ENCODE measurements at places on chromosomes 1 and 21.

DNA sequence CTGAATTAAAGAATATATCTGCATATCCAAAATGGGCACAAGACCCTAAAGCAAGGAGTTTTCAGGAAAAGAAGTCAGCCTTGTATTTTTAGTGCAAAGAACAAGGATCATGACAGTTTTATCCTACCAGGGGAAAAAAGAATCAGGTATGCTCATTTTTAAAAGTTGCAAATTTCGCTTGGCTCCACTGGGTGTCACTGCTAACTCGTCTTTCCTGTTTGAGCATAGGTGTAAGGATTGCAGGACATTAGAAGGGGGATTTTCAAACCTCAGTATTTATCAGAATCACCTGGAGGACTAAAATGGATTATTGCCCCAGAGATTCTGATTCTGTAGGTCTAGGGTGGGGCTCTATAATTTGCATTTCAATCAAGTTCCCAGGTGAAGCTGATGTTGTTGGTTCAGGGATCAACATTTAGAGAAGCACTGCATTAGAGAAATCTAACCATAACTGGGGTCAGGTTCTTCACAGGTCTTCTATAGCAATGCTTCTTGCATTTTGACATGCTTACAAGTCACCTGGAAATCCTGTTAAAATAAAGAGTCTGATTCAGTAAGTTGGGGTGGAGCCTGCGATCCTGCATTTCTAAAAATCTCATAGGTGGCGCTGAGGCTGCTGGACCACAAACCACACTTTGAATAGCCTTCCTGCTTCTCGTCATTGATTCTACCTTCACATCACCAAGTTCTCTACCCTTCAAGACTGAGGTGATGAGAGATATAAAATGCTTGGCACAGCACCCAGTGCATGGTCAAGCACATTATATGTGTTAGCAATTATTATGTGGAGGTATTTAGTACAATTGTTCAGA lies 39.6 kb downstream of the NUF2 start:
- no peak for DNase-seq

DNA sequence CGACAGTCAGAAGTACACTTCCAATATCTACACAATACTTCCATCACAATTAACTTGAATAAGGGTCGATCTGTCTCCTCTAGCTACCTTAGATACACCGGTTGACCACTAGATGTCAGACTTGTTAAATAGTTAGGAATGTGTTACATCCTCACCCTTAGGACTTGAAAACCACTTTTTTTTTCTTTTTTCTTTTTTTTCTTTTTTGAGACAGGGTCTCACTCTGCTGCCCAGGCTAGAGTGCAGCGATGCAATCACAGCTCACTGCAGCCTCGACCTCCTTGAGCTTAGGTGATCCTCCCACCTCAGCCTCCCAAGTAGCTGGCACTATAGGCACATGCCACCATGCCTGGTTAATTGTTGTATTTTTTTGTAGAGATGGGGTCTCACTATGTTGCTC lies 120.4 kb upstream of the GREM2 start:
- DNase-seq, result no peak

- DNase-seq, result no peak
Measured at GRCh38 chr1:210340311-210340710, 11.6 kb downstream of the HHAT start.

GRCh38 chr1:2637442-2638145 lies 4.8 kb upstream of the MMEL1 start:
- no peak for DNase-seq

- no peak for DNase-seq
Measured at GRCh38 chr21:44757731-44758130, 43.9 kb downstream of the UBE2G2 start.

- no peak for DNase-seq
Measured at GRCh38 chr21:46498335-46499050, 39.8 kb downstream of the DIP2A start.

DNA sequence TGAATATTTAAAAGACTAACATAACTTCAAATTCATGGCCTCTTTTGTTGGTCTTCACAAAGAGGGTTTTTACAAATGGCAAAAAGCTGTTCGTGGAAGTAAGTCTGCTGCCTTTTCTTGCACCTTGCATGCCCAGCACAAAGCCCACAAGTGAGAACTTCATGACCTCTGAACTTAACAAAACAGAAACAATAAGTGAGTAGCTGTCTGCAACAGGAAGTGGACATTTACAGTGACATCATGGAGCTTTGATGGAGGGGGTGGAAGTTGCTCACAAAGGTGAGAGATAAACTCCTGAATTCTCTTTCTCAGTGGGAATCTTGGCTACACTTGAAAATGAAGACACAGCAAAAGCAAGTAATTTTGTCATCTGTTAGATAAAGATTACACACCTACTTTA lies 303.3 kb upstream of the DEPDC1 start:
- DNase-seq, result no peak

All from activated gamma-delta T cell (primary cell).